SK-MEL-5 (cell line): ENCODE measurements at places on chromosomes 11 and 22.

DNA sequence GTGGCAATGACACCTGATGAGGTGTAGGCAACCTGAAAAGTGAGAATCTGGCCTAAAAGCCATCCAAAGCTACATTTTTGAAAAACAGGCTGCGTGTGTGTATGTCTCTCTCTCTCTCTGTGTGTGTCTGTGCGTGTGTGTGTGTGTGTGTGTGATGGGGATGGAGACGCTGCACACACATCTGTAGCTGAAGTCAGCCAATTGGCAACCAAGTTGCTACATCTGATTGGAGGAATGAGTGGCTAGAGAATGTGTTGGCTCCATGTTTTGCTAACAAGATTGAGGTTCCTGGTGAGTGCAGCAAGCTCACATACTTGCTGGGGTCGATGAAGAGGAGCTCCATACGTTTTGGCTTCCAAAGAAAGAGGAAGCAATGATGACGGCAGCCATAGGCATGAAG lies 311.4 kb upstream of the NCAM1 start:
- no peak for DNase-seq

DNA sequence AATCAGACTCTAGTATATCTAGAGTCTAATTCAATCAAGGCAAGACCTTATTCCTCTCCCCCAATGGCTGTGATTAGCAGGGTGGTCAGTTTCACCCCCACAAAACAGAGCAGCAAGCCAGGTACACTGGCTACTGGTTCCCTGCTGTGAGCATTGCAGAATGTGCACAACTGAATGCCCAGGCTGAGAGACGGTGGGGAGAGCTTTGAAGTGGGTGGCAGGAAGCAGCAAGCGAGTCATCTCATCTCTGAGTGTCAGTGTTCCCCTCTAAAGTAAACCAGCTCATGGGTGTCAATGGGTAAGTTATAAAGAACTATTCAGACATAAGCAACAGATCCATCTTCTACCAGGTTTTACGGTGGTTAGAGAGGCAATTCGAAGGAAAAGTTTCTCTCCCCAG lies 37.6 kb downstream of the GAB4 start:
- DNase-seq = no peak

- DNase-seq = no peak
Measured at GRCh38 chr11:60821827-60822599, 19.9 kb upstream of the CCDC86 start.

GRCh38 chr11:44051171-44051570 lies 3.4 kb downstream of the ACCSL start:
- DNase-seq = no peak

- DNase-seq = no peak
Measured at GRCh38 chr22:47251911-47252310, 489.5 kb downstream of the TBC1D22A start.

DNA sequence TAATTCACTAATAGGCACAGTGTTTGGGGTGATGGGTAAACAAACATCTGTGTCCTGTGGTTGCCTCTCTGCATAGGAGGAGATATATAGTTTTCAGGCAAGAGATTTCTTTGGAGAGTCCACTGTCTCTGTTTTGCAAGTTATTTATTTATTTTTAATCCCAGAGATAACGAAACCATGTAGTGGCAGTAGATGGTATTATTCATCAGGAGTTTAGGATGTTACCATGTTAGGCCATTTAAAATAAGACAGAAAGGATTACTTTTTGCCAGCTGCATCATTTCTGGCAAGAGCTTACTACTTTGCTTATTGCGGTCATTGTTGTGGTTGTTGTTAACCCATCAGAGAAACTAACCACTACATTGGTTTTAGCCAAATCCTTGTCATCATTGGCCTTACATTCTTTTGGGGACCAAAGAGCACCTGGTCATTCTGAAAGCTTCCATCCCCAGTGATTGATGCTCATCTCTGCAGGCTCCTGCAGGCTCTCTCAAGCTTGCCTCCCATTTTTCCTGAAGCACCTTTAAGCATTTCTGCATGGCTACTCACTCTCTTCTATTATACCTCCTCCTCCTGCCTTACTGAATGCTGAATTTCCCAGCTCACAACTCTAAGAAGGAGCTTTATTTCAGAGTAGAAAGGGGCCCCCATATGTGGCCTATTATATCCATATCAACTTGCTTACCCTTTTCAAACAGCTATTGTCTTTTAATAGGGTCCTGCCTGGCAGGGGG lies 84.4 kb downstream of the CSTPP1 start:
- DNase-seq = no peak

- DNase-seq = no peak
Measured at GRCh38 chr22:28581016-28581415, 98.6 kb downstream of the TTC28 start.

GRCh38 chr11:59643390-59643789 lies 25.4 kb downstream of the PATL1 start:
- no peak for DNase-seq

DNA sequence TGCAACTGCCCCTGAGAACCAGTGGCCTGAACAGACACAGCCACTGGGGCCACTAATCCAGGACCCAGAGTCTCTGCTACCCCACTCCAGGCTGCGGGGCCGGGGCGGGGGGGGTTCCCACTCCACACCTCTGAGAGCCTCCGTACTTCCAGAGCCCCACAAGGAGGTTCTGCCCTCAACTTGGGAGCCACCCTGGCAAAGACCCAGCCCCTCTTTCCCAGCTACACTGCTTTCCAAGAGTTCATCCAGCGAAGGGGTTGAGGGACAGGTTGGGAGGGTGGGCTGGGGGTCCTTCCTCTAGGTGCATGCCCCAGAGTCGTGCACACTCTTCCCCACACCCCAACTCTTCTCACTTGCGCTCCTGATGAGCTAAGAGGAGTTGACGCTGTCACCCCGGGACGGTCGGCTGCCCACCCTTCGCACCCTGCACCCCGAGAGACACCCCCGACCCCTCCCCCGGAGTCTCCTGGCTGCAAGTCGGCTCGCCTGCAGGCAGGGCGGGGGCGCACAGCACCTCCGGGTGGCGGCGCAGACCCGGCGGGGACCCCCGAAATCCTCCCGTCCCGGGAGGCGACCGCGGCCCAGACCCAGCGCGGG lies 531 bp downstream of the RAB3IL1 start:
- no peak for DNase-seq

DNA sequence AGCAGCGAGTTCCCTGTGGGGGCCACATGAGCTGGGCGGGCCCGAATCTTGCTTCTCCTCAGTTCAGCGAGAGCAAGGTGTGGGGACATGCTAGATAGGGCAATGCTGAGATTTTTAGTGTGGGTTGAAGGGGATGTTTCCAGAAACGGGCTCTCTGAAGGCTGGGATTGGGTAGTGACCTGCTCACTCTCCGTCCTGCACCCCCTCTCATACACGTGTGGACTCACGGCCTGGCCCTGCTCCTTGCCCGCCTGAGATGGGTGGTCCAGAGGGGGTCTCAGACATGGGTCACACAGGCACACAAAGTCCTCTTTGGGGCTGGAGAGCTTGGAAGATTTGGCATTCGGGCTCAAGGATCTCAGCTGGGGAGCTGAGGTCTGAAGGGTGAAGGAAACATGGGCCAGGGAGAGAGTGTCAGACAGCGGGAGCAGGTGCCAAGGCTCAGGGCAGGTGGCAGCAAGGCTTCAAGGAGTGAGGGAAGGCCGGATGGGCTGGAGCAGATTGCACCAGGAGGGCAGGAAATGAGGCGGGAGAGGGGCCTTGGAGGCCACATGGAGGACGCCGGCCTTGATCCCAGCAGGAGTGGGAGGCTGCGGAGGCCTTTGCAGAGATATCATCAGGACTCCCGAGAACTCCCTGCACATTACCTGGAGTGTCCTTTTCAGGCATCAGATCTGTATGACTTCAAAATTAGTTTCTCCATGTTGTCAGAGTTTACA lies 74.1 kb downstream of the PARVB start:
- no peak for DNase-seq

- DNase-seq = no peak
Measured at GRCh38 chr11:107792049-107792443, 66.5 kb downstream of the SLC35F2 start.

DNA sequence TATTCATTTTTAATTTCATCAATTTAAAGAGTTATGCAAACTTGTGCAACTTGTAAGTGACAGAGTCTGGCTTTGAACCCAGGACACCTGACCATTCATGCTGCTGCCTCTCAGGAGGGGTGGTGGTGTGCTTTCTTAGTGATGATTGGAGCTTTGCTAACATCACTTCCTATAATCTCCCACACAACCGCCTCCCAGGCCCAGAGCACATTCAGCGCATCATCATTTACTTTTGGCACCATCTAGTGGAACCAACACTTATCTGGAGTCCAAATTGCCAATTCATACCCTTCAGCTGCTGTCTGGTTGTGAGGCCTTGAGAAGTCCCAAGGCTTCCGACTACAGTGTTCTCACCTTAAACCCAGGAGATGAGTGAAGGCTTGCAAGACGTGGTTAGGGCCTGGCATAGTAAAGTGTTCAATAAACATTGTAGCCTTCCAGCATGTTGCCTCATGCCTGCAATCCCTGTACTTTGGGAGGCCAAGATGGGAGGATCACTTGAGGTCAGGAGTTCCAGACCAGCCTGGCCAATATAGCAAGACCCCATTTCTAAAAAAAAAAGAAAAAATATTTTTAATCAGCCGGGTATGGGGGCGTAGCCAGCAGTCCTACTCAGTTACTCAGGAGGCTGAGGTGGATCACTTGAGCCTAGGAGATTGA lies 1.1 kb upstream of the TTLL1 start:
- peak; percentile 98 for DNase-seq

DNA sequence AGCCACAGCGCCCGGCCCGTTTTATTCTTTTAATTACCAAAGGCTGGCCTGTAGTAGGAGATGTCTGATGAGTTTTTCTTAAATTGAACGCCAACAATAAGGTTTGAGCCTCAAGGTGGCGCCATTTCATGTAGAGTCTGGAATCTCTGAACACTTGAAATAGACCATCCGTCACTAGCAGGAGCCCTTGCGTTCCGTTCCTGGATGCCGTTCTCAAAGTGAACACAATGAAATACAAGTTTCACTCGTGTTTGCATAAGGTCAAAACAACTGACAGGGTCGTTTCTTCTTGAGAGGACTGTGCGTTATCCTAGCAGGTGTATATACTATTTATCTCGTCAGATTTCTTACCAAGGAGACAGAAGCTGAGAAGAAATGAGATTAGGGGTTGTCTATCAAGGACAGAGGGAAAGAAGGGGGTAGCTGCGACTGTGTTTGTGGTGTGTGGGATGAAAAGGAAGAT lies 18.7 kb upstream of the SCGB1D1 start:
- peak; percentile 89 for DNase-seq

- no peak for DNase-seq
Measured at GRCh38 chr11:122847466-122847865, 9.2 kb downstream of the CRTAM start.

DNA sequence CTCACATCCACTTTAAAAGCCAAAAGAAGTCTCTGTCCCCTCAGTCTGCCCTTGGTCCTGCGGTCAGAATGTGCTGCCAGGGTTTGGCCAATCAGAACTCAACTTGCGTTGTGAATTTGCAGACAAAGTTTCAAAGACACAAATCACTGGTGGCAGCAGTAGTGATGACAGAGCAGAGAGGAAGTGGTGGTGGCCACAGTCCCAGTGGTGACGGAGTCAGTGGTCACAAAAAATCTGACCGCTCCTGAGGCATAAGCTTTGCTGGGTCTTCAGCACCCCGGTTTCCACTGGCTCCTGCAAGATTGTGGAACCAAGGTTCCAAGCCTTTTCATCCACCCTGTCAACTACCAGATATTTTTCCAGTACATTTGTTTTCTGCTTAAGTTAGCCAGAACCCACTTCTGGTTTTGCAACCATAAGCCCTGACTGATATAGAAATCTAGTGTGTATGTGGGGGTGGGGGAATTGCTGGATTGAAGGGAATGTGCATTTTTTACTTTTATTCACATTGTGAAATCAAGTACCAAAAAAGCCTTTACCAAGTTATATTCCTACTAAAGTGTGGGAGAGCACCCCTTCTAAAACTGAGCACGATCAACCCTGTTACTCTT lies 112.3 kb downstream of the TMPRSS5 start:
- no peak for DNase-seq

DNA sequence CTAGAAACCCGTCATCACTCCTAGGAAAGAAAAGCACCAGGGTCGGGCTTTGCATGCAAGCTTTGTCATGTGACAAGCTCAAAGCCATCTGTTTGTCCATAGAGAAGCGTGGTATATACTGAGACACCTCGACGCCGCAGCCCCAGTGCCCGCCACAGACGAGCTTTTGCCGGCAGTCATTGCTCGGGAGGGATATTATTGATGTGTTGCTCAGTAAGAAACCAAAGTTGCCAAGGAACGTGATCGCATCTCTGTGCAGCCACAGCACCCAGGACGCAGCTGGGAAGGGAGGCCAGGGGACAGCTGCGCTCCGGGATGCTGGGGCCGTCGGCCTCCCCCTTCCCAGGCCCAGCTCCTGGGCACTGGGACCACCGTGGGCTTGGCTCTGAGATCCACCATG lies 89.5 kb upstream of the KCNQ1OT1 start:
- DNase-seq = no peak

DNA sequence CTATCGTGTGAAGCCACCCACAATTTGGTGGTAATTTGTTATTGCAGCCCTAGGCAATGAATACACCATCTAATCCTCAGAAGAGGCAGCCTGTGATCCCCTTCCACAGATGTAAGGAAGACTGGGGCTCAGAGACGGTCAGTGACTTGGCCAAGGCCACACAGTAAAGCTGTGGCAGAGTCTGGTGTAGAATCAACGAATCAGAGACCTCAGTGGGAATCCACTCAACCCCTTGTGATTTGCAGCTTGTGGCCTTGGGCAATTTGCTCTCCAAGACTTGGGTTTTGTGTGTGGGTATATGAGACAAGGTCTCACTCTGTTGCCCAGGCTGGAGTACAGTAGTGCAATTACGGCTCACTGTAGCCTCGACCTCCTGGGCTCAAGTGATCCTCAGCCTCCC lies 1.9 kb downstream of the LGALS2 start:
- no peak for DNase-seq

DNA sequence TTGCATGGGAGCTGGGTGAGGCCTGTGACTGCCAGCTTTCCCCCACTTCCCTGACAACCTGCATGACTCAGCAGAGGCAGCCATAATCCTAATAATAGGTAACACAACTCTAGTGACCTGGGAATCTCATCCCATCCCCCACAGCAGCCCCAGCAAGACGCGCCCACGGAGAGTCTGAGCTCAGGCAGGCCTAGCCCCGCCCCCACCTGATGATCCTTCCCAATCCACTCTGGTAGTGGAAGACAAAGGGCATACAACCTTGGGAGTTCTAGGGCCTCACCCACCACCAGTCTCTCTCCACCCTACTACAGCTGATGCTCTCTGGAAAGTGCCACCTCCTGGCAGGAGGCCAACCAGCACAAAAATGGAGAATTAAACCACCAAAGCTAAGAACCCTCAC lies 60.3 kb downstream of the CWF19L2 start:
- no peak for DNase-seq
